Thymus (tissue), 14 donors: ENCODE measurements at places on chromosomes 12 and 14. TPM values are rescaled to one million over a fixed set of nuclear protein-coding genes. Genes with fewer than 3 reads are reported as not detected.

DNA sequence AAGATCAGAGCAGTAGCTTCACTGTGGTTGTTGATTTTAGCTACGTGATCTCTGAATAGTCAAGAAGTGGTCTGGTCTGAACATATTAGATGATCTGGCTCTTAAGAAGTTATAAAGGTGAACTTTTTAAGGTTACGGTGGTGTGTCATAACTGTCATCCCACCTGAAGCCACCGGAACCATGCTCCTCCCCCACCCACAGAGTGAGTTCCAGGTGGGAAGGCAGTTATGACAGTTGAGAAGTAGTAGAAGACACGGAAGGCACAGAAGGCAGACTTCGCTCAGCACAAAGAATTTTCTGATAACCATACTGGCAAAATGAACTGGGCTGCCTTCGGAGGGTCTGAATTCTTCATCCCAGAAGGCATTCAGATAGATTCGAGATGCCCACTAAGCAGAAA is 90.0 kb upstream of the RIC8B start:
- H3K36me3 ChIP-seq, result no peaks in the 10 kb centered on the region
- no peak for DNase-seq
- peaks cover 8% of the 10 kb centered on the region for H3K4me1 ChIP-seq
- peak overlapping the region; percentile 37 for H3K27ac ChIP-seq
- peaks cover 3% of the 10 kb centered on the region for H3K27me3 ChIP-seq
- no peak overlapping the region for H3K4me3 ChIP-seq

The TAMALIN gene
- 9.2 TPM for total RNA-seq

DNA sequence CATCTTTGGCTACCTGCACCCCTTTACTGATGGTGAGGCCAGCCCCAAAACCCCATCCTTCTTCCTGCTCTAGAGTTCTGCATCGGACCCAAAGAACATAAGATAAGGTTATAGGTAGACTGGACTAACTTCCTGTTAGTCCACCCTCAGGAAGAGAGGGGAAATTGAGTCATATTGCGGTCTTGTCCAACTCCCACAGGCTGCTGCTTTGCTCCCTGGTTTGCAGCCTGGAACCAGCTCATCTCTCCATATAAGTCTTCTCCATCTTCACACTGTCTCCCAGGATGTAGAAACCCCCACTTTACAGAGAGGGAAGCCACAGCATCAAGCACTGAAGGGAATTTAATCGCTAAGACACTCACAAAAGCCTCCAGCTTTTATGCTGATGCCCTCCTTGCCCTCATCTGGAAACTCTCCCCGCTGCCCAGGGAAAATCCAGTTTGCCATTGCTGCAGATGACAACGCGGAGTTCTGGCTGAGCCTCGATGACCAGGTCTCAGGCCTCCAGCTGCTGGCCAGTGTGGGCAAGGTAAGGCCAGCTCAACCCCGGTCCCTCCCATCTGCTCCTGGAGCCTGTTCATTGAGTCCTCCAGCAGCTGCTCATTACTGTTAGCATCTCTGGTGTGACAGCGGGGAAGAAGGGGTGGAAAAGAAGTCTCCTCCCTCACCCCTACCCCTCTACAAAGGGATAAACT is 85.3 kb downstream of the B4GALNT3 start:
- no peak overlapping the region for H3K4me3 ChIP-seq
- peaks cover 28% of the 10 kb centered on the region for H3K4me1 ChIP-seq

DNA sequence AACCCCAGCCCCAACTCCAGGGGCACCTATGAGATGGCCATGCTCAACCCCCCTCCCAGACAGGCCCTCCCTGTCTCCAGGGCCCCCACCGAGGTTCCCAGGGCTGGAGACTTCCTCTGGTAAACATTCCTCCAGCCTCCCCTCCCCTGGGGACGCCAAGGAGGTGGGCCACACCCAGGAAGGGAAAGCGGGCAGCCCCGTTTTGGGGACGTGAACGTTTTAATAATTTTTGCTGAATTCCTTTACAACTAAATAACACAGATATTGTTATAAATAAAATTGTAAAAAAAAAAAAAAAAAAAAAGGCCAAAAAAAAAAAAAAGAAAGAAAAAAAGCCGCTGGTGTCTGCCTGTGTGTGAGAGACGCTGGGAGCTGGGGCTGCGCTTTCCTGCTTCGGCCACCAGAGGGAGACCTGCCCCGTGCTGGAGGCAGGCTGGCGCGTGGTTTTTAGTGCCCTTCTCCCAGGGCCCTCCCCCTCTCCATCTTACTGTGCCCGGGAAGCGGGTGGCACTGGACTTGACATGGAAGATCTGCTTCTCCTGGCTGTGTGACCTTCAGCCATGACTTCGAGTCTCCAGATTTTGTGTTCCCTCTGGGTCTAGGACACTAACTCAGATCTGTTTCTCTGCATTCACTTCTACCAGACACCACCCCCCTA is 3.4 kb upstream of the NXPH4 start:
- H3K27me3 ChIP-seq, result peaks cover 46% of the 10 kb centered on the region
- no peaks in the 10 kb centered on the region for H3K36me3 ChIP-seq
- H3K27ac ChIP-seq, result no peak overlapping the region
- no peak overlapping the region for H3K4me3 ChIP-seq
- DNase-seq, result no peak

The RFX4 gene
- total RNA-seq, result 0.05 TPM

The MYF6 gene
- total RNA-seq, result 0.09 TPM

The TAS2R14 gene
- total RNA-seq, result 1.0 TPM

The MGP gene
- 14.5 TPM for total RNA-seq

DNA sequence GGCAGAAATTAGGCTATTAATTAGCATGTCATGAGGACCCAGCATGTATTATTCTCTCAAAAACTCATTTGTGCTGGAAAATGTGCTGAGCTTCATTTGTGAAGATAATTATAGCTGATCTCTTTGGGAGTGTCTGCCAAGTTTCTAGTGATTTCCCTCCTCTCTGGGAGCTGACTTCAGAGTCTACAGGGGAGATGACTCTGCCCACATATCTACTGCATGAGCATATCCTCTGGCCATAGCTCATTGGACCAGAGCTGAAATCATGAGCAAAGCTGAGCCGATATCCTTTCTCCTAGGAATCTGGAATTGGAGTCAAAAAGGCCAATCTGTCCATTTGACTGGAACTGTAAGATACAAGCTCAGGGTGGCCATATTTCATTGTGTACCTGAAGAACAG is 5.9 kb downstream of the CCDC198 start:
- H3K27me3 ChIP-seq, result no peaks in the 10 kb centered on the region
- no peaks in the 10 kb centered on the region for H3K36me3 ChIP-seq
- no peaks in the 10 kb centered on the region for H3K4me1 ChIP-seq
- H3K4me3 ChIP-seq, result no peak overlapping the region

GRCh38 chr14:105151084-105151837 is 17.3 kb downstream of the JAG2 start:
- no peak for DNase-seq
- H3K36me3 ChIP-seq, result no peaks in the 10 kb centered on the region
- no peaks in the 10 kb centered on the region for H3K27me3 ChIP-seq
- no peak overlapping the region for H3K4me3 ChIP-seq
- H3K4me1 ChIP-seq, result no peaks in the 10 kb centered on the region

GRCh38 chr12:96177013-96177412 is 17.2 kb upstream of the ELK3 start:
- no peaks in the 10 kb centered on the region for H3K4me1 ChIP-seq
- H3K27ac ChIP-seq, result no peak overlapping the region
- no peak overlapping the region for H3K4me3 ChIP-seq
- no peak for DNase-seq

The AKAP3 gene
- total RNA-seq, result 0.76 TPM

DNA sequence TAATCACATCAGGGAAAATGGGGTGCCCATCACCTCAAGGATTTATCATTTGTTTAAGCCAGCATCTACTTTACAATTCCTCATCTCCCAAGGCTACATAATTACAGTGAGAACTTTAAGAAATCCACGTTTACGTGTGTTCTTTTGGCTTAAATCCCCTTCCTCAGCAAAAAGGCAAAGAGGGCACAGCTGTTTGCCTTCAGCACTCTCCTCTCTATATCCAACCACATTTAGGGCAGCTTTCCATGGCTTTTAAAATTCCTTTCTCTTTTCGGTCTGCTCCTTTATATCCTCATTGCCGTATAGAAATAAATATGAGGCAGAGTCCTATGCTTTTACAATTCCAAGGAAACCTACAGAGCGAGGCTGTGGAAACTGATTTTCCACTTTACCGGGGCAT is 175.9 kb downstream of the EMP1 start:
- no peaks in the 10 kb centered on the region for H3K4me1 ChIP-seq
- H3K36me3 ChIP-seq, result no peaks in the 10 kb centered on the region
- DNase-seq, result no peak
- no peak overlapping the region for H3K4me3 ChIP-seq
- no peaks in the 10 kb centered on the region for H3K27me3 ChIP-seq
- no peak overlapping the region for H3K27ac ChIP-seq

The COX8C gene
- not detected for total RNA-seq

- no peak for DNase-seq
- peaks cover 12% of the 10 kb centered on the region for H3K4me1 ChIP-seq
- peaks cover 66% of the 10 kb centered on the region for H3K36me3 ChIP-seq
- H3K4me3 ChIP-seq, result no peak overlapping the region
These were observed 7.0 kb downstream of the HNRNPA1 start for GRCh38 chr12:54287261-54288157.

DNA sequence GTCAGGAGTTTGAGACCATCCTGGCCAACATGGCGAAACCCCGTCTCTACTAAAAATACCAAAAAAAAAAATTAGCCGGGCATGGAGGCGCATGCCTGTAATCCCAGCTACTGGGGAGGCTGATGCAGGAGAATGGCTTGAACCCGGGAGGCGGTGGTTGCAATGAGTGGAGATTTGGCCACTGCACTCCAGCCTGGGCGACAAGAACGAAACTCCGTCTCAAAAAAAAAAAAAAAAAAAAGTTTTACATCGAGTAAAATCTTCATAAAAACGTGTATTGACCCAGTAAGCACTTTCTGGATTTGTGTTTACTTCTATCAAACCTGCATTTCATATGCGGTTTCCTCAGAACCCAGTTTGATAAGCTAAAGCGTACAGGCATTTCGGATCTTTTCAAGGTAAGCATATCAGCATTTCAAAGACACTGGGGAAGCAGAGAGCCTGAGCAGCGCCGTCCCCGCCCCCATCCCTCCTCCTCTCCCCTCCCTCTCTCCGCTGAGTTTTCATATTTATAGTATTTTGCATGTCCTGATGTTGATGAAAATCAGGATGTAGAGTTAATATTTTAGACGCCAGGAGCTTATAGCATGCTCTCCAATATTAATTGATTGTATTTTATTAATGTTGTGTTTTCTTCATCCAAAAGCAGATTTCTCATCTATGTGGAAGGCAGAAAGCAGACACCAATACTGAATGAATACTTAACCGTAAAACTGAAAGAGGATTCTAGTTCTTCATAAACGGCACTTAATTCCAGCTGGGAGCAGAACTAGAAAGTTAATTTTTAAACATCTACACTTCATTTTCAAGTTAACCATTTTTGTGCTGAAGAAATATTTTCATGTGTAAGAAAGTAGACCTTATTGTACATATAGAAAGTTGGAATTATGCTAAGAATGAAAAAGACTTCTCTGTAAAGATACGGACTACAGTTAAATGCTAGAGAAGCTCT is 9.2 kb upstream of the HIP1R start:
- H3K36me3 ChIP-seq, result no peaks in the 10 kb centered on the region
- no peak overlapping the region for H3K27ac ChIP-seq
- DNase-seq, result no peak
- no peaks in the 10 kb centered on the region for H3K27me3 ChIP-seq

- no peaks in the 10 kb centered on the region for H3K27me3 ChIP-seq
- no peak for DNase-seq
- no peaks in the 10 kb centered on the region for H3K36me3 ChIP-seq
These were observed 252.8 kb downstream of the AEBP2 start for GRCh38 chr12:19692091-19692490.

DNA sequence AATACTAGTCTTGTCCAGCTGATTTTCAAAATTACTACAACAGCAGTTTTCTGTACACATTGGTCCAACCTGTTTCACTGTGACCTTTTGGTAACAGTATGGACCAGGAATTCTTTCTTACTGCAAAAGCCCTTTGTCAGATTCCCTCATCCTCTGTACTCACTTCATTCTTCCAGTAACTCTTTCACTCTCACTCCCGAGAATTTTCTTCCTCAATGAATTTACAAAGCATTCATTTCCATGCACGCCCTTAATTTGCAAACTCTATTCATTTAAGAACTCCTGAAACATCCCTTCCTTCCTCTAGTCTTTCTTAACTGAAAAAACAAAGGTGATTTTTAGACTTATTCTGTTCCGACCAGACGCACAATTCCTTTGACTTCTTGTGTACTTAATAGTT is 238.2 kb downstream of the NELL2 start:
- no peaks in the 10 kb centered on the region for H3K27me3 ChIP-seq
- H3K27ac ChIP-seq, result no peak overlapping the region
- H3K4me1 ChIP-seq, result no peaks in the 10 kb centered on the region

DNA sequence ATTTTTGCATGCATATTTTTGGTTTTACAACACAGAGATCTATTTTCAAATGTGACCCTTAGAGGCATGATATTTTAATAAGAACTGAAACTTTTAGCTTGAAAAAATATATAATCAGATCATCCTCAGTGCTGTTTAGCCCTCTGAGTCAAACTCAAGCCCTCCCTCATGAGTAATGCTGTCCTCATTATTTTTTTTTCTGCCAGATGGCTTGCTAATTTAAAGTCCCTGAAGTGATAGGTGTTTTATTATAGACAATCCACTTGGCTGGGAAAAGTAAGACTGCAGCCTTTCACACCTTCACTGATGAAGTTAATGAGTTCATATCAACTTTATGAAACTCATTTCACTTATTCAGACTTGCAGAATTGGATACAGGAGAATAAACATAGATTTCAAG is 227.7 kb downstream of the SLC16A7 start:
- H3K36me3 ChIP-seq, result no peaks in the 10 kb centered on the region
- no peaks in the 10 kb centered on the region for H3K27me3 ChIP-seq
- no peak overlapping the region for H3K27ac ChIP-seq
- H3K4me3 ChIP-seq, result no peak overlapping the region
- no peaks in the 10 kb centered on the region for H3K4me1 ChIP-seq

DNA sequence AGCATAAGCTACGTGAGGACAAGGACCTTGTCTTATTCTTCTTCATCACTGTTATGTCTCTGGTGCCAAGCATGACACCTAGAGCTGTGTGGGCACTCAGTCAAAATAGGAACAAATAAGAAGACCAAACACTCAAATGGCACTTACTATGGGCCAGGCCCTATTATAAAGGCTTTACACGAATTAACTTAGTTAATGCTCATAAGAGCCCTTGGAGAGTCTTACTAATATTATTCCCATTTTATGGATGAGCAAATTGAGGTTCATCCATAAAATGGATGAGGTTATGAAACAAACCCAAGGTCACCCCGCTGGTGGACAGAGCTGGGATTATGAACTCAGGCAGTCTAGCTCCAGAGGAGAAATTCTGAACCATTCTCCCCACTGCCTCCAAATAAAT is 47.7 kb downstream of the ISCA2 start:
- no peaks in the 10 kb centered on the region for H3K27me3 ChIP-seq
- no peak overlapping the region for H3K4me3 ChIP-seq
- no peaks in the 10 kb centered on the region for H3K4me1 ChIP-seq
- no peak overlapping the region for H3K27ac ChIP-seq
- H3K36me3 ChIP-seq, result no peaks in the 10 kb centered on the region
